ENCODE measurements at places on chromosomes 5 and 9.

DNA sequence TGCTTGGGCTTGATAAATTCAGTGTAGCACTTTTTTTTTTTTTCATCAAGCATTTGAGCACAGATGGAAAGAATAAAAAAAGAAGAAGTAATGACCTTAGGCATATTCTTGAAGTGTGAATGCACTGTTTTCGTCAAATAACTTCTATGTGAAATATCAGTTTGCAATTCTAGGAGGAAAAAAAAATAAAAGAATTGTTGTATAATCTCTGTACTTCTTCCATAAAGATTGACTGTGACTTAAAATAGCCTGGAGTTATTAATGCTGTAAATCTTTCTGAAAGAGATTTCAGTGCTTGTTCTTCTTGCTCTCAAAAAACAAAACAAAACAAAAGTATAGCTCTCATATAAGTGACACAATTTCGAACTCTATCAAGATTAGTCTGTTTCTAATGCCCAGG, 536.9 kb upstream of the ZNF608 start:
- DNase-seq: no peak

- DNase-seq: no peak
These were observed 40.8 kb downstream of the FCHO2 start for GRCh38 chr5:72996632-72997031.

DNA sequence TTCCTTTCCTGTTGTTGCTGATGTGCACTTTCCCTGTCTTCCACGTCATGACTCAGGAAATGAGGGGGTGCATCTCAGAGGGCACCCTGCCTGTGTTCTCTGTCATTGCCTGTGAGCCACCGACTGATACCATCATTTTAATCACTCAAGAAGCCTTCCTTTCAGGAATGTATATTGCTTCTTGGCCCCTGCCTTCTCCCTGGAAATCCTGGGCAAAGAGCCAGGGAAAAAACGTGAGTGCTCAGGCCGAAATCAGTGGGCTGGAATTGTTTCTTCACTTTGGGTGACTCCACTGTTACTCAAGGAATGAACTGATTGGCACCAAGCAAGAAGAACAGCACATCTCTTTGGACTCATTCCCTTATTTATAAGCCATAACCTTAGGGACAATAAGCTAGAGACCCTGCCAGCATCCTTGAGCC, 126.1 kb downstream of the SNX18 start:
- no peak for DNase-seq

GRCh38 chr5:90227683-90228082, 181.9 kb downstream of the CETN3 start:
- no peak for DNase-seq

DNA sequence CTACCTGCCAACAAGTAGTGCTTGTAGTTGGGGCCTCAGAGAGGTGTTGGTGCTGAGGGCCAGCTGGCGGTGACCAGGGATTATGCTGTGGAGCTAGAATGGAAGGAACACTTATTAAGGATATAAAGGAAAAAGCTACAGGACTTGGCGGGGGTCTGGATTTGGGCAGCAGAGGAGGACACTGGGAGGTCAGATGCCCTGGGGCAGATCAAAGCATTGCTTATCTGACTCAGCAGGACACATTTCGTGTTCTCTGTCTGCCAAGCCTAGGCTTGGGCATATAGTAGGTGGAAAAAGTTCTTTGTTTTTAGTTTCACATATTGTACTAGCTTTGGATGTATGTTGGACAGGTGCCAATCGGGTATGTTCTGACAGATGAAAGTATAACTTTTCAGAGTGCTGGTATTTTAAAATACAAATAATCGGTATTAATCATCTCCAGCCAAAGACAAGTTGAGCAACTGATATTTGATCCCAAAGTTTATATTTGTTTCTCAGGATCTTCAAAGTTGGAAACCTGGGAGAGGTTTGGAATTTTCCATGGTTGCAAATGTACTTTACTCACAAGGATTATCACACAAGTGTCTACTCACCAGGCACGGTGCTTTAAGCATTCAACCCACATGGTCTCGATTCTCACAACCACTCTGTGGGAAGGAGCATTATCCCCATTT, 69.4 kb downstream of the IQGAP2 start:
- DNase-seq: peak; percentile 27

- DNase-seq: no peak
These were observed 113.6 kb upstream of the LIFR start for GRCh38 chr5:38670066-38670465.

GRCh38 chr5:76527685-76528161, 95.5 kb downstream of the F2RL2 start:
- DNase-seq: no peak

DNA sequence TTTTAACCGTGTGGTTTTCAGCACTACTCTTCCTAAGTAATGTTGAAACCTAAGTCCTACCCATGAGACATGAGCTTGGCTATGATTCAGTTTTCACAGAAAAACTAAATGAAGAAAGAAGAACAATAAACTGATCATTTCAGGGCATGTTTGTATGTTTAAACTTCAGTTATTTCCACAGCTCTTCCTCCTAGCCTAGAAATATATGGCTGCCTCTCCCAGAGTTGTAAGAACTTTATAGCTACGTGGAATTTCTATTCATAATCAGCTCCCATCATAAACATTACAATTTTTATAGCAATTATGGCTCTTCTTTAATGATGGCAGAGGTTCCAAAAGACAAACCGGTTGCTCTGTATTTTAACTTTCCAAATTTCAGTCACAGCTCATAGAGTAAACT, 314.7 kb upstream of the ADAMTSL1 start:
- no peak for DNase-seq

GRCh38 chr5:139698490-139699146, 50.5 kb downstream of the CXXC5 start:
- DNase-seq: no peak

- no peak for DNase-seq
These were observed 49.7 kb upstream of the NKD2 start for GRCh38 chr5:958701-959571.

DNA sequence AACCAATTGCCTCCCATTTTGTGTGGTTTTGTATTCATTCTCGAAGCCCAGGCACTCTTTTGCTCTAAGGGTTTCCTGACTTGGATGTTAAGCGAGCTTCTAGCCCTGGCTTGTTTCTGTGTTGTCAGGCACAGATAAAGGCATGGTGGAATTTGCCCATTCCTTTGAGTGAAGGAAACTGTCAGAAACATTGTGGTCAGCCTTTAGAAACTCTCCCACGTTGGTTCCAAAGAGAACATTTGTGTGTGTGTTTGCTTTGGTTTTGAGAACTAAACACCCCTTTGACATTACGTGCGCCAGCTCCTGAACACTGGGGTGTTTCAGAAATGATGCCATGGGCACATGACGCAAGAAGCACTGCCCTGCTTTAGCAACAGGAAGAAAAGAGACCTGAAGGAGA, 320.9 kb downstream of the NTRK2 start:
- DNase-seq: no peak

DNA sequence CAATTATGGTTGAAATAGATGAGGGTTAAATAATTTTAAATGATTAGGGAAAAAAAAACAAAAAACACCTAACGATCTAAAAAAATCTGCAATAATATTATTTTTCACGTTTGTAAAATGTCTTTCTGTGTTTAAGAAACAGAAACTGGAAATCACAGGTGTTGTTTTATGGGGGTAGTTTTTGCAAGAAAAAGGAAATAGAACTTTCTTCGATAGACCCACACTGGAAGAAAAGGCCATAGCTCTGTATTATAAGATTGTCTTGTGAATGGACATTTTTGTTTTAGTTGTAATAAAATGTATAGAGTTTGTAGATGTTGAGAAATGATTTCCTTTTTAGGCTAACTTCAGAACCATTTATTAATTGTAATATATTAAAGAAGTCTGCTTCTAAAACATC, 5.5 kb downstream of the CSNK1G3 start:
- DNase-seq: no peak

Data from activated CD8-positive, alpha-beta T cell treated with anti-CD3 and anti-CD28 coated beads for 36 hours (primary cell).